Dermis microvascular lymphatic vessel endothelial cell (primary cell): ENCODE measurements at places on chromosomes 13 and 19.

DNA sequence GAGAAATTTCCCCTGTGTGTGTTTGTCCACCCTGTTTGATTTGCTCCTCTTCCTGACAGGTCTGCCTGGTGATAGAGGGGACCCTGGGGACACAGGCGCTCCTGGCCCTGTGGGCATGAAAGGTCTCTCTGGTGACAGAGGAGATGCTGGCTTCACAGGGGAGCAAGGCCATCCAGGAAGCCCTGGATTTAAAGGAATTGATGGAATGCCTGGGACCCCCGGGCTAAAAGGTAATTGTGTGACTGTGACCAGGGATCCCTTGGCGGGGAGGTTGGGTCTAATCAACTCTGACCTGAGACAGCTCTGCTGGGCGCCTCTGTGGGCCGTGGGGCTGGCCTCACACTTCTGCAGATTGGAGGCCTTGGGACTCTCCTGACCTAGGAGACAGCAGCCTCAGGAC is 81.4 kb downstream of the RAB20 start:
- no peak for DNase-seq

- DNase-seq: no peak
Observed at GRCh38 chr19:38785187-38785699, 3.8 kb upstream of the LGALS7B start.

DNA sequence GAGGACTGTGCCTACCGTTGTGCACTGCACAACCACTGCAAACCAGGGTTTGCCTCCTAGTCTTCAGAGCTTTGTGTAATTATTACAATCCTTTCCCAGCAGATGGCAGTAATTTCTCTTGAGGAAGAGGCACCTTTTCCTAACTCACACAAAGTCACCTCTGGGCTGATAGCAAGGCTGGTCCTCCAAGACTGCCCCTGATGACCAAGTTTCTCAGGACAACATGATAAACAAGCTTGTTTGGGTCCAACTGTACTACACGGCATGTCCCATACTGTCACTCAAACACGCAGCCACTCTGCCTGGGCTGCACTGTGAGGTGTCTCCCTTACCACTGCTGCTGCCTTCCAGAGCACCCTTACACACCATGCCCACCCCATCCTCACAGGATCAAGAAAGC is 39.3 kb downstream of the RFXAP start:
- peak; percentile 55 for DNase-seq

- DNase-seq: no peak
Observed at GRCh38 chr13:51763486-51763885, 40.5 kb downstream of the DHRS12 start.

DNA sequence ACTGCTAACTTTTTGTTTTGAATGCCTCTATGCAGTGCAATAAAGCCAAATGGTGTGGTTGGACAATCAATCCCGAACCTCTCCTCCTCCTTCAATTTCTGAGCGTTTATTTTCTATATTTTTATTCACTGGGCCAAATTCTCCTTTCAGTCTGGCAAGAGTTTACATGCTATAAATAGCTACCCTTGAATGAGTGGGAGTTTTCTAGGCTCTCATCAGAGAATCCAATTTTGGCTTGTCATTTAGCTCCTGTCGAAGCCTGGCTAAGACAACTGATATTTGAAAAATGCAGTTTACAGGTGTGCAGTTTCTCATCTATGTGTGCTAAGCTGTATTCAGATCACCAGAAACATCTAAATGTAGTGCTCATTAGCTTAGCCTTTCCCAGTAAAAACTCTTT is 61.8 kb downstream of the OLFM4 start:
- no peak for DNase-seq

DNA sequence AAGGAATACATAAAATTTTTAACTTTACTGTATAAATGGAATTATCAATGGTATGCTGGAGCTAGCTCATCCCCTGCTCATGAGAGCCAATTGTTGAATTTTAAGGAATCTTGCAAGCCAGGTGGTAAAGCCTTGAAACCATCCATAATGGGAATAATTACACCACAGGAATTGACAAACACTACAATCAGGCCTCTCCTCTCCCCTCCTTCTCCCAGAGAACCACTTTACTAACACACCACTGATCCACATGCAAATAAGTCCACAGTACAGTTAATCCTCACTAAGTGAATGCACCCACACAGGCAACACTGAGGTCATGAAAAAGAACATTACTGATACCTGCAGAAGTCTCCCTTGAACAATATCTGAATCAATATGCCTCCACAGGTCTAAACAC is 140.5 kb downstream of the KLF12 start:
- no peak for DNase-seq

DNA sequence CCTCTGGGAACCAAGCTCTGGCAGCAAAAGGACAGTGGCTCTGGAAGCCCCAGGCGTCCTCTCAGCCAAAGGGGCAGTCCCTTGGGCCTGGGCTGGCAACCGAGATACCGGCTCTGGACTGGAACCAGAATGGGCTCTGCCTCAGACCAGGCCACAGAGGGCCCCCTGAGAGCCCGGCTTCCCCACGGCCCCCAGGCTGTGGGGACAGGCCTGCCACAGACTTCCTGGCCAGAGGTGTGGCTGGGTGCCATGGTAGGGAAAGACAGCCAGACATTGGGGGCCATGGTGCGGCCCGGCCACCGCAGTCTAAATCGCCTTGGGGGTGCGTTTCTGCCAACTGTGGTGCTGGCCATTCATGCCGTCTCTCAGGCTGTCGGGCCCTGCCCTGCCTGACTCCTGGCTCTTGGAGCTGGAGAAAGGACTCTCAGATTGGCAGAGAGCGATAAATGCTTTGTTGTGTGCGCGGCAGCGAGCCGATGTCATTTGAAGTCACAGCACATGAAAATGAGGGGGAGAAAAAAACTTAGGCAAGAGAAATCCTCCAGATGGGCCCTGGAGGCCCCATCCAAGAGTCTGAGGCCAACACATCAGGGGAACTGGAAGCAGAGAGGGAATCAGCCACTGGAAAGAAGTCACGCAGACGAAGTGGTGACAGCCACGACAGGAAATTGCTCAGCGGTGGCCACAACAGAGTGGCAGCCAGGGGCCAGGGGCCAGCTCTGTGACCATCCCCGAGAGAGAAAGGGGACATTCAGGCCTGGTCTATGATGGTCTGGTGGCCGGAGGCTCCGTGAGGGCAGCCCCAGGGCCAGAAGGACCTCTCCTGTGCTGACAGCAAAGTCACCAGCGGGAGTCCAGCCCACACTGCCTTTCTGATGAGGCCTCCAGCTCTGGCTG is 26.5 kb downstream of the SH3GL1 start:
- DNase-seq: peak; percentile 50

DNA sequence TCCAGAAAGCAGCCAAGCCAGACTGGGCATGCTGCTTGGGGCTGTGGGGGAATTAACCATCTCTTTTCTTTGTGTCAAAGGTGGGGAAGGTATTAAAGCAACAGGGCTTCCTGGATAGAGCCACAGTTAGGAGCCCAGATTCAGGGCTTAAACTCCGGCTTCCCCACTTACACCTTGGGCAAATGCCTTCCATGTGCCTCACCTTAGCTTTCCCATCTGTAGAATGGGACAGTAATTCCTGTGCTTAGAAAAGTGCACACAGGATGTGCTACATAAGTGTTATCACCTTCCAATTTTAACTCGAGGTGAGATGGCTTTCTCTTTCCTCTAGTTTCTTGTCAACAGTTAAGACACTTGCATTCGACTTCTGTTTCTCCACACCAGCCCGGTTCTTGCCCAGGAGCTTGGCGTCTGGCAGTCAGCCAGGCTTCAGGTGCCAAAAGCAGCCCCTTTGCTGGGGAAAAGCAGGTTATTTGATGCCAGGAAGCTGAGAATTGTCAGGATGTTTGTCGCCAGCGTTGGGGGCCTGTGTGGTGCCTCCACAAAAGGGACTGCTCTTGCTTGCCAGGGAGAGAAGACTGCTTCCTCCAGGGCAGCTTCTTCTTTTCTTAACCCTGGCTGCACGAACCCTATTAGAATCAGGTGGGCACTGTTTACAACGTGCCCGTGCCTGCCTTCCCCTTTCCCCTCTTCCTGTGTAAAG is 79.2 kb downstream of the SIPA1L3 start:
- DNase-seq: no peak

DNA sequence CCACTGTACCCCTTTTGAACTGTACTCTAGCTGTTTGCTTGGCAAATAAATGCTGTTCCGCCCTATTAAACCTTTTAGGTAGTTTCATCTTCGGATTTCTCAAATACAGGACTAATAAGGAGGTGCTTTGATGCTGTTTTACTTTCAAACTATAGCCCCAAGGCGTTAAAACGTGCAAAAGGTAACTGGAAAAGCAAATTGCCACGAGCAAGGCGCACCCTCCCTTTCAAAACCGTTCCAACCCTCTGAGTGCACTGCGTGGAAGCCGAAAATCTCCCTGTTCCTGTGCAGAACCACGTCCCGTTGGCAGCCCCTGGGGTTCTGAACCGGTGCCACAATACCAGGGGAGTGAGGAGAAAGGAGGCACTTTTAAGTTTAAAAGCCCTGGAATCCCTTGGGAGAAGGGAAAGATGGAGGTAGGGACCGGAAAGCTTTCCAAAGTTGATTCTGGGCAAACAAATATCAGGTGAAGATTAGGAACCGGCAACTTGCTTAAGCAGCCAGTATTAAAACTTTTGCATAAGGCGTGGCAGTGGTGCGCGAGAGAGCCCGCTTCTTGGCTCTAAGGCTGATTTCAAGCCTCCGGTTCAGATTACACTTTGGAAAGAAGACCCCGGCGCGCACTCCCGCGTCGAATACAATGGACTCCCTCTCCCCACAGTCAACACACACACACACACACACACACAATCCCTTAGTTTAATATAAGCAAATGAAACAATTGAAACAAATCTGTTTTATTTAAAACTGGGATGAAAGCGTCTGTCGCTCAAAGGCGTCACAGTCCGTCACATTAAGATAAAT is 9.5 kb downstream of the POU4F1 start:
- no peak for DNase-seq
